A673 (cell line): ENCODE measurements at places on chromosomes 5 and 9. TPM values are rescaled to one million over a fixed set of nuclear protein-coding genes. Genes with fewer than 3 reads are reported as not detected.

The SPATA31A3 gene
- not detected in 2 replicates for total RNA-seq

The PTPRD gene
- total RNA-seq: not detected in 2 replicates

The PDE8B gene
- 0.69 and 0.85 TPM in 2 replicates for total RNA-seq

The PRKAA1 gene
- total RNA-seq: 114 TPM in 2 replicates

The TRIM7 gene
- total RNA-seq: 0.96 TPM in 1 of 2 replicates, not detected in the other

The PLAC8L1 gene
- 1.9 and 2.7 TPM in 2 replicates for total RNA-seq

The BASP1 gene
- 394 and 397 TPM in 2 replicates for total RNA-seq

The ORM2 gene
- not detected in 2 replicates for total RNA-seq

The PFN3 gene
- not detected in 2 replicates for total RNA-seq

The C5orf15 gene
- total RNA-seq: 40.8 and 41.5 TPM in 2 replicates

The RALGDS gene
- 40.1 and 42.3 TPM in 2 replicates for total RNA-seq

The AK8 gene
- 0.92 TPM in 1 of 2 replicates, not detected in the other for total RNA-seq

The APBB3 gene
- total RNA-seq: 27.8 and 30.2 TPM in 2 replicates

The NCS1 gene
- total RNA-seq: 58.6 and 58.8 TPM in 2 replicates

The ENHO gene
- 1.2 and 2.8 TPM in 2 replicates for total RNA-seq

The DNAJB5 gene
- total RNA-seq: 11.9 and 13.0 TPM in 2 replicates

The CAVIN4 gene
- total RNA-seq: 3.9 and 5.0 TPM in 2 replicates

The ZNF658 gene
- total RNA-seq: 3.5 and 5.0 TPM in 2 replicates

The S100Z gene
- not detected in 2 replicates for total RNA-seq

The GCNT4 gene
- 1.9 and 2.5 TPM in 2 replicates for total RNA-seq

The SEMA4D gene
- 14.2 and 16.7 TPM in 2 replicates for total RNA-seq

The OSMR gene
- 28.6 and 31.6 TPM in 2 replicates for total RNA-seq

The STKLD1 gene
- total RNA-seq: 0.52 and 1.5 TPM in 2 replicates
